ENCODE measurements at places on chromosomes 2 and 18.
A peak's percentile ranks its signal among the peaks of the same experiment; 100 is the strongest.

GRCh38 chr2:133130548-133131246, 437.6 kb downstream of the NCKAP5 start:
- peak; percentile 57 for DNase-seq

- DNase-seq: no peak
Observed at GRCh38 chr2:17331636-17332035, 186.6 kb downstream of the RAD51AP2 start.

- DNase-seq: no peak
Observed at GRCh38 chr2:177427316-177427715, 34.7 kb downstream of the AGPS start.

DNA sequence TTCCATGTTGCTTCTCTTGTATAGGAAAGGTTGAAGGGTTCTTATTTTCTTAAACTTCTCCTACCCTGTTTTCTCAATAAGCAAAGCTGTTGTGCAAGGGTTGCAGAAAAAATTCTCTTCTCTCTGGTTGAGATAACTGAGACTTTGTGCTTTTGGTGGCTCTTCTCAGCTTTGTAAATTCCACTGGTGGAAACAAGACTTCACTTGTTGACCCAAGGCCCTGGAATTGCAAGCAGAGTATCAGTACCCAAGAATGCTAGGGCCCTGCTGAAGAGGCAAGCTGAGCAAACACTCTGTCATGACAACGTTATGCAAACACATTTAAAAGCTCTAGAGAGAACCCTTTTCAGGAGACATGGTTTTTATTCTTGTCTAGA, 294.7 kb upstream of the EPAS1 start:
- DNase-seq: peak; percentile 81

DNA sequence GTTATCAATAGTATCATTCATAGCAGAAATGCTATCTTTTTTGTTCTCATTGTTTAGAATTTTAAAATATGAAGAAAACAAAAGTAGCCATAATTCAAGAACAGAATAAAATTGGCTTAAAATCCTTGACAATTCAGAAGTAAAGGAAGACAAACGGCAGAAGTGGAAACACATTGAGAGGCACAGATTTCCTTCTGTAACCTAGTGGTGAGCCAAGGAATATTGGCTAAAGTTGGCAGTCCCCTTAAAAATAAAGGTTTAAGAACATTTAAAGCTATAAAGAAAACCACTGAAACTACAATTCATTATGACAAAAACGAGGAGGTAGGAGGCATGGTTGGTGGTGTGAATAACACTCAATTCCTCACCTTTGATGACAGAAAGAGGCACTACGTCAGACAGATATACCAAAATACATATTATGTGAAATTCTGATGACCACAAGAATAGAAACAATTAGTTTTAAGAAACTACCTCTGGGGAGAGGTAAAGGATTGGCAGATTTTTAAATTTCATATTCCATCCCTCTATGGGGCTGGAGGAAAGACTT, 42.3 kb downstream of the SFT2D3 start:
- DNase-seq: no peak

DNA sequence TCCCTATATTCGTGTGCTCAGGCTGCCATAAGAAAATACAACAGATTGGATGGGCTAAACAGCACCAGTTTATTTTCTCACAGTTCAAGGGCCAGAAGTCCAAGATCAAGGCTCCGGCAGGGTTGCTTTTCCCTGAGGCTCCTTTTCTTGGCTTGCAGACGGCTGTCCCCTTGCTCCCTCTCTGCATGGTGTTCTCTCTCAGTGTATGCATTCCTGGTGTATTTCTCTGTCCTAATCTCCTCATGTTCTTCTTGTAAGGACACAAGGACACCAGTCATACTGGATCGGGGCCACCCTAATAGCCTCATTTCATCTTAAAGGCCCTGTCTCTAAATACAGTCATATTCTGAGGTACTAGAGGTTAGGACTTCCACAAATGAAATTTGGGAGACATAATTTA, 62.6 kb upstream of the SLC16A14 start:
- DNase-seq: no peak

- no peak for DNase-seq
Observed at GRCh38 chr18:23689616-23690504, 607 bp downstream of the LAMA3 start.

- peak; percentile 99 for DNase-seq
Observed at GRCh38 chr18:8890957-8891464, 185.7 kb downstream of the MTCL1 start.

GRCh38 chr2:66539452-66539851, 104.5 kb downstream of the MEIS1 start:
- peak; percentile 28 for DNase-seq

DNA sequence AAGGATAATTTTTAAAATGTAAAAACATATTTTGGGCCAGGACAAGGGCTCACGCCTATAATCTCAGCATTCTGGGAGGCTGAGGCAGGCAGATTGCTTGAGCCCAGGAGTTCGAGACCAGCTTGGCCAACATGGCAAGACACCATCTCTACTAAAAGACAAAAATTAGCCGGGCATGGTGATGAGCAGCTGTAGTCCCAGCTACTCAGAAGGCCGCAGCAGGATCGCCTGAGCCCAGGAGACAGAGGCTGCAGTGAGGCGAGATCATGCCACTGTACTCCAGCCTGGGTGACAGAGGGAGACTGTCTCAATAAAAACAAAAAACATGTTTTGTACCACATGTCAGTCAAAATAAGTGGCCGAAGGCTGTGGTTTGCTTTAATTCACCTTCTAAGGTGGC, 122.5 kb downstream of the HDAC4 start:
- DNase-seq: no peak

DNA sequence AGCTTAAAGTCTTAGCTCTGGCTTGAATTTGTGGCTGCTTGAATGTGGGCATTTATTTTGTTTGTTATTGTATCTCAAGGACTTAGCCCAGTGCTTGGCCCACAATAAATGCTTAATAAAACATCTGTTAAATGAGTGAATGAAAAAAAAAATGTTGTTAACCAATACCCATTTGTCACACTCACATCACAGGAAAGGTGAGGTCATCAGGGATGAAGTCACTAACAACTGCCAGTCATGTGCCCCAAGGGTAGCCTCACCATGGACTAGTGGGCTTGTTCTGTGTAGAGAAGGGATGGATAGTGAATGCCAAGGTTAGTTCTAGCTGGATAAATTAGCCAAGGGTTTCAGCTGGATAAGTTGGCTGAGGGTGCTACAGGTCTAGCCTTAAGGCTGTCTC, 3.0 kb downstream of the NRBP1 start:
- DNase-seq: peak; percentile 54

DNA sequence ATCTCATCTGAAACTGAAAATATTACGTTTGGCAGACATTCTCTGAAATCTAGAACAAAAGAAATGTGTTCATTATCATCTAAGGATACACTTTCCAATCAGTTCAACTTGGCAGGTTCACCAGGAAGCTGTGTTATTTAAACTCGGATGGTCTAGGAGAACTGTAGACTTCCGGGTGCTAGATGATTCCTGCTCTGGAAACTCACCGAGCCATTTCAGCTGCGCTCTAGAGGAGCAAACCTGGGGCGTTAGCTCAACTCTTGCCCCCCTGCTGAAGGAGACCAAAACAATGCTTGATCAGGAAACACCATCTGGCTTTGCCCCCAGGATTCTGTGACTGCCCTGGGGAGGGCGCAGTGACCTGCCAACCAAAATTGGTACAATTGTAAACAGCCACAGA, 22.9 kb downstream of the MLPH start:
- DNase-seq: no peak

GRCh38 chr18:79512461-79513380, 117.0 kb downstream of the NFATC1 start:
- DNase-seq: no peak

DNA sequence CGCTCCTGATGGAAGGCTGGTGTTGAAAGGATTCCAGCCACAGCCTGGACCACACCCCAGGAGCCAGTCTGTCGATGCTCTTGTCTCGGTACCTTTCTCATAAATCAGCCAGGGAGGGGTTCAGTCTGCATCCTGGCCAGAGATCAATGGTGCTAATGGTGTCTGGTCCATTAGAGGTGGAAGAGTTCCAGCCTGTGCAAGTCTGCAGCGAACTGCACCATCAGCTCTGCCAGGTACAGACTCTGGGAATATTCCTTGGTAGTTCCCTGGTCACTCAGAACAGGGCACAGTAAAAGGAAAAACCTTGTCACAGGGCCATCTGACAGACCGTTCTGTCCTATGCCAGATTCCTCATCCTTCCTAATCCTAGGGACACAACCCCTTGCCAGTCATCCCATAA, 164.3 kb downstream of the MTCL1 start:
- no peak for DNase-seq

- no peak for DNase-seq
Observed at GRCh38 chr18:23727707-23728493, 38.6 kb downstream of the LAMA3 start.

DNA sequence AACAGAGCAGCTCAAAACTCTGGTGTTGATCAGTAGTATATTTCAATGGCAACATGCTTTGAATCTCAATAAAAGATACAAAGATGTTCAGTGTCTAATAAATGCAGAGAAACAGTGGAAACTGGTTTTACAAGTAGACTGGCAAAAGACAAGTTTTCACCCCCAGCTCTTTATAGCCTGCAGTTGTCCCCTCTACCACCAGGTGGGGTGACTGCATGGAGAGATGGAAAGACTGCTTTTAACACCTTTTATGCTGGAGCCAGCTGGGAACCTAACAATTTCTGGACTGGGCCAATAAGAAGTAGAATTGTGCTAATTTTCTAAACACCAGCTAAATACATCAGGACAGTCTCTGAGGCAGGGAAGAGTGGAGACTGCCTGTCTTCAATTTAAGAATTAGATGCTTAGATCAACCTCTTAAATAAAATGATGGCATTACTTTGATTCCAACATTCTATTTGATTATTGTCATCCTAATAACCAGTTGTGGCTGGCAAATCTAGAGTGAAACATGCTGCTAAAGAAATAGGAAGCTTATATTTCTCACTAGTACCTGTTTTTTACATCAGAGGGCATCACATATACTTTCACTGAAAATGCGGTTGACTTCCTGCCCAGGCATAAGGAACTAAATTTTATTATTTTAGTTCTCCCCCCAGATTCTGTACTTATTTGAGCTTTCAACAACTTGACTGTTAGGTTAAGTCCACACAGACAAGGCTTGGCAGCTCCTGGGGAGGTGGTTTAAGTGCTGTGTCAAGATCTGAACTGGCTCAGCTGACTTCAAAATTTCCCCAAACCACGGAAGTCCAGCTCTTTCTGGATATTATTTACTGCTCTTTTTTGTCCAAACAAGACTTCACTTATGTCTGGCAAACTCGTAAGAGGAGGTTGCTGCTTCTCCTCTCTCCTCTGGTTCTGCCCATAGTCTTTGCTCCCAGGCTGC, 140.5 kb downstream of the TPGS2 start:
- DNase-seq: peak; percentile 65

GRCh38 chr2:38735999-38736320, 15.2 kb downstream of the SRSF7 start:
- DNase-seq: no peak

- DNase-seq: no peak
Observed at GRCh38 chr18:55073116-55073515, 113.9 kb upstream of the CCDC68 start.

- peak; percentile 65 for DNase-seq
Observed at GRCh38 chr2:169507698-169508097, 1.8 kb upstream of the KLHL41 start.
